ELR (cell line): ENCODE measurements at places on chromosomes 4 and X.

DNA sequence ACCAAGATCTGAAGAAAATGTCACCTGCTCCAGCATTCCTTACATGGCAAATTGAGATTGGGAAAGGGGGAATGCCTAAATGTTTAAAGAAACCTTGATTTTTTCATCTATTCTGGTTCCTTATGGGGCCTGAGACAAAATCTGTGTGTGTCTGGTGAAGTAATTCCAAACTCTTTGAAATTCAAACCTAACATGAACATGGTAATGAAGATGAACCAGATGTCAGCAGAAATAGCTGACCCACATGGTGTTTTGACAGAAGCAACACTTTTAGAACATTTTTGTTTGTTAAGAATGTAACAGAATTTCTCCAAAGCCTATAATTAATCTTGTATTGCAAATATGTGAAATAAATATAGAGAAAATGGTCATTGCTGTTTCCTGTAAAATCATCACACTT, 133.0 kb downstream of the PARM1 start:
- DNase-seq: no peak

DNA sequence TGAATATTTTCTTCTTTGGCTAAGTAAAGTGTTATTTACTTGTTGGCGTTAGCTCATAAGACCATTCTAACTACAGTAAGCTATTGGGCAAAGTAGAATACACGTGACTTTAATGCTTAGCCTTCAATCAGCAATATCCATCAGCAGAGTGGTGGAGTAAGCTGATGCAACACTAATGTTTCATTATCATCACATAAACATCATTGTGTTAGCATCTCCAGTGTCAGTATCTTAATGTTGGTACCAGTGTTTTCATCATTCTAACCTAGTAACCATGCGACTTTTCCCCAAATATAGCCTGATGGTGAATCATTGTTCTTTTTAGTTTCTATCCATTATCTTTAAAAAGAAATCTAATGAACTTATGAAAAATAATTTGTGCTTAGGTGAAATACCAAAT, 48.5 kb downstream of the APOOL start:
- no peak for DNase-seq

GRCh38 chr4:89108091-89108490, 3.2 kb upstream of the TIGD2 start:
- DNase-seq: no peak

- no peak for DNase-seq
Observed at GRCh38 chr4:18314731-18315130, 293.2 kb upstream of the LCORL start.

DNA sequence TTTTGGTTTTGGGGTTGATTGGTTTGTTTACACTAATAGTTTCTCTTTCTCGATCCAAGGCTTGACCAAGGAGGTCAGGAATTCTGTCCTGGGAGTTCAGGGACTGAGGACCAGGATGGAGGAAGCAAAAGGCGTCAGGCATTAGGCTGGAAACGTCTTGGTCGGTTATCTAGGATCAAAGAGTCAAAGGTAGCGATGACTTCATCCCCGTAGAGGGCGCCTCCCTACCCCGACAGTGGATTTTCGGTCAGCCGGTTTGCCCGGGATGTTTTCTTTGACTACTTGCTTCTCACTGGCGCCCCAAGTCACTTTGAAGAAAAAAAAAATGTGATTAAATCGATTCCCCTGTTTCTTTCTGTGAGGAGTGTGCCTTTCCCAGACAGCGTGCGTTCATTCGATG, 980 bp upstream of the FHDC1 start:
- DNase-seq: no peak

DNA sequence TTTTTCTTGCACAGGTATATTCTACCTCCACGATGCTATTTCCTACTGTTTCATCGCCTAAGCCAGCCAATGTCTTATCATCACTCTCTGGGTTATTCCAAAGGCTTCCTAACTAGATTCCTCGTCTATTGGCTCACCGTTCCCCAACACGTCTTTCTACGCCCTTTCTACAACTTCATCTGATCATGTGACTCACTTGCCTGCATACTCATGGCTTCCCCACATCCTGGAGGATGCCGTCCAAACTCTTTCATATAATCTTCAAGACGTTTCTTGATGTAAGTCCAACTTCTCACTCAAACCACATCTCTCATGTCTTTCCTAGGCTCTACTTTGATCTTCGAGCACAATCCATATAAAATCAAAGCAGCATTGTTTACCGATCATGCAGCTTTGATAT, 322.0 kb upstream of the PPARGC1A start:
- peak; percentile 32 for DNase-seq

DNA sequence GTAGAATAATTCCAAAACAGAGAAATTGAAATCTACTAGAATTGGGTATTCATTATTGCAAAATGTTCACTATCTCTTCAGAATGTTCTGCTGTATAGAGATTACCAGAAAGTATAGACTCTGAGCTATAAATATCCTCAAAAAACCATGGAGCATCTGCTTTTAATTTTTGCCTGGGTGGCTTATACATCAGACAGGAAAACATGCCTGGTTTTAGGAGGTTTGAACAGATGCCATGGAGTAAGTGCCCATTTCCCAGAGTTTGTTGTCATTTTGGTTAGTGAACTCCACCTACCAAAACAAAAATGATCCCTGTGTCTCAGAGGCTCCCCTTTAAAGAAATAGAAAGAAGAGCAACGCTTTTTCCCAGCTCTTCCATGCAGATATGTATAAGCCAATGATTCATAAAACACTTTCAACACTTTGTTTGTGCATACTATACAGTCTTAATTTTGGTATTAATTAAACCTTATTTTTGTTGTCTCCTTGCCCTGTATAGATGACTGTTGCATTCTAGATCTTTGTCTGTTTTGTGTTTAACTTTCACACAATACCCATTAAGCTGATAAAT, 68.7 kb downstream of the MEPE start:
- no peak for DNase-seq

GRCh38 chrX:46572340-46572936, 1.1 kb upstream of the CHST7 start:
- peak; percentile 11 for DNase-seq

DNA sequence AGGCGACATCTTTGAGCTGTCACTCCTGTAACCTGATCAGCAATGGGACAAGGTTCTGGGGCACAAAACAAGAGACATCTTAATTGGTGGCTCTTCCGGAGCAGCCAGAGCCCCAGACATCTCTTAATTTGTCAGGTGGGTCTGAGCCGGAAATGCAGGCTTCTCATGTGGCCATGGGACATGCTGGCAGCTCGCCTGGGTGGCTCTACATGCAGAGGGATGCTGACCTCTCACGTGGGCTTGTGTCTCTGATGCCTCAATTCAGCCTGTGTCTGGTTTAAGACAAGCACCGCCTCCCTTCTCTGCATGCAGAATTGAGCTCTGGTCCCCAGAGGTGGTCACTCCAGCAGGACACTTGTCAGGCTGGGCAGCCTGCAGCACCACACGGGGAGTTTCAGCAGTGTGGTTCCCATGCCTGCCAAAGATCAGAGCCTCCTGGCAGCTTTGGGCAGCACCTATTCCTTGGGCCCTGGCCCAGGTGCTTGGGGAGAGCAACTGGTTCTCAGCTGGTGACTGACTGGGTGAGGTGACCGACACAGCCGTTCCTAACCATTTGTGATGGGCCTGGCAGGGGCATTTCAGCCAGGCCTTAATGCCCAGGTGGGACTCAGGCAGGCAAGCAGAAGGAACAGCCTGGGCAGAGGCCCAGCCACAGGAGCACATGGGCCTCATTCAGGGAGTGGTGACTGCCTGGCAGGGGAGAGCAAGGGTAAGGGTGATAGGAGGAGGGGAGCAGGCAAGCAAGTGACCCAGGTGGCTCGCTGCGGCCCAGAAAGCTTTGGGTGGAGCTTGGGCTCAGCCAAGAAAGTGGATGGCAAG, 53.4 kb downstream of the HMX1 start:
- DNase-seq: no peak

- no peak for DNase-seq
Observed at GRCh38 chr4:38570647-38571276, 93.2 kb upstream of the KLF3 start.

GRCh38 chr4:80255329-80256095, 11.0 kb upstream of the FGF5 start:
- DNase-seq: peak; percentile 54

GRCh38 chr4:26410385-26411293, 79.6 kb downstream of the CCKAR start:
- DNase-seq: peak; percentile 68

- no peak for DNase-seq
Observed at GRCh38 chr4:142925161-142925560, 79.1 kb upstream of the INPP4B start.

DNA sequence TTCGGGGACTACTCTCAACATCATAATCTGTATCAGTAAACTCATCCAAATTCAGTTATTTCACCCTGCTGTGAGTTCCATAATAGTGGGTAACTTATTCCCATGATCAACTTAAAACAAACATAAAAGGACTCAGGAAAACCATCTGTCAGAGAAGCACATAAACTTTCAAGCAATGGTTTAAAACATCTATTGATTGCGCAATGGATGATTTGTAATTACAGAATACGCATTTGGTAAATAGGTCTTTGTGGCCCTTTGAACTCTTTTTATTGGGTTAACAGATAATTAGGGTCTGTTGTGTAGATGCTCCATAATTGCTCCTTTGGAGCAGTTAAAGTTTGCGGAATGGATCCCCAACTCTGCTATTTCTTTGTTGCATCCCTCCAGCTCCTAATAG, 115.3 kb downstream of the KIT start:
- DNase-seq: no peak

DNA sequence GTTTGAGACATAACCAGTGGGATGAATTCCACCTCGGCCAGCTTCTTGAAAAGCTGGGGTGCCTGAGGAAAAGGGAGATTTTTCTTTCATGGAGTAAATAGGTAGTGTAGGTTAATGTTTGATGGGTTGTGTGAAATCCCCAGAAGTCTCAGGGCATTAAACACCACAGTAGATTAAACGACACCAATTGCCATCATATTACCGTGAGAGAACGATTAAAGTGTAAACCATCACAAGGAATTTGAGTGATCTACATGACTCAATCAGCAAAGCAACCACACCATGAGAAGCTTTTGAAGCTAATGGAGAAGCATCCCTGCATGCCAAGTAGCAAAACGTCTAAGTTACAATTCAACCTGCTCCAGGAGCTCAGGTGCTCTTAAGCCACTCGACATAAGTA, 322.5 kb upstream of the GATB start:
- DNase-seq: no peak

- no peak for DNase-seq
Observed at GRCh38 chr4:189809241-189809735, 131.4 kb upstream of the FRG1 start.

- DNase-seq: peak; percentile 43
Observed at GRCh38 chrX:120251471-120252011, 929 bp downstream of the ZBTB33 start.

DNA sequence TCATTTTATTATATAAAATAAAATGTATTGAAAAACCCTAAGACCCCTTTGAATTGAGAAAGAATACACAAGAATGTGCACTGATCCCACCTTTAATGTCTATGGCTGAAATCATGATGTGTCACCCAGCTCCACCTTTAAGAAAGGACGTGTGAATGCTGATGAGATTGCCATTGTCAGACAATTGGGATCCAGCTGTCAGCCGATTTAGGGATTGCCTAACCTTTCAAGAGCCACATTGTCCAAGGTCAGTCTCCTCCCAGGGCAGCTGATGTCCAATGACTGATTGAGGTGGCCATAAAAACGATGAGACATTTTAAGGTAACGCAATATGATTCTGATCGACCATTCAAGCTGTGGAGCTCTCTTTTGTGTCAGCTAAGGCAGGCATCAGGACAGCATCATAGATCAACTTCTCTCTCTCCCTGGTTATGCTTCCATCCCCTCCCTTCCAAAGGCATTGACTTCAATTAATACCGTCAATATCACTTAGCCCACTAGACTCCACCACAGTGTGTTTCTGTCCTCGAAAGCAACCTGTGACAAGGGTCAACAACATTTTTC, 1676.4 kb downstream of the PCDH7 start:
- no peak for DNase-seq

DNA sequence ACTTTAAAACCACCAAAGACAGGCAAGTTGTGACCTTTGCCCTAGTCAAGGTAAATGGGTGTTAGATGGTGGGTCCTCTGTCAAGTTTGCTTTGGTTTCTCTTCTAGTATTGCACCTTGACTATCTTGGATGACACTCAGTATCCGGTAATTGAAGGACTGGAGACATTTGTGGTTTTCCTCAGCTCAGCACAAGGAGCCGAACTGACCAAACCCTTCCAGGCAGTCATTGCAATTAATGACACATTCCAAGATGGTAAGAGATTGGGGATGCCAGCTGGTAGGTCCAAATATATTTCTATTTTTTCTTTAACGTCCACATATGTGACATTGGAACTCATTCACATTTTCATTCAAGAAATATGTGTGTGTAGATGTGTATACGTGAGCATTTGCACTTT, 69.3 kb upstream of the ANXA3 start:
- peak; percentile 4 for DNase-seq

DNA sequence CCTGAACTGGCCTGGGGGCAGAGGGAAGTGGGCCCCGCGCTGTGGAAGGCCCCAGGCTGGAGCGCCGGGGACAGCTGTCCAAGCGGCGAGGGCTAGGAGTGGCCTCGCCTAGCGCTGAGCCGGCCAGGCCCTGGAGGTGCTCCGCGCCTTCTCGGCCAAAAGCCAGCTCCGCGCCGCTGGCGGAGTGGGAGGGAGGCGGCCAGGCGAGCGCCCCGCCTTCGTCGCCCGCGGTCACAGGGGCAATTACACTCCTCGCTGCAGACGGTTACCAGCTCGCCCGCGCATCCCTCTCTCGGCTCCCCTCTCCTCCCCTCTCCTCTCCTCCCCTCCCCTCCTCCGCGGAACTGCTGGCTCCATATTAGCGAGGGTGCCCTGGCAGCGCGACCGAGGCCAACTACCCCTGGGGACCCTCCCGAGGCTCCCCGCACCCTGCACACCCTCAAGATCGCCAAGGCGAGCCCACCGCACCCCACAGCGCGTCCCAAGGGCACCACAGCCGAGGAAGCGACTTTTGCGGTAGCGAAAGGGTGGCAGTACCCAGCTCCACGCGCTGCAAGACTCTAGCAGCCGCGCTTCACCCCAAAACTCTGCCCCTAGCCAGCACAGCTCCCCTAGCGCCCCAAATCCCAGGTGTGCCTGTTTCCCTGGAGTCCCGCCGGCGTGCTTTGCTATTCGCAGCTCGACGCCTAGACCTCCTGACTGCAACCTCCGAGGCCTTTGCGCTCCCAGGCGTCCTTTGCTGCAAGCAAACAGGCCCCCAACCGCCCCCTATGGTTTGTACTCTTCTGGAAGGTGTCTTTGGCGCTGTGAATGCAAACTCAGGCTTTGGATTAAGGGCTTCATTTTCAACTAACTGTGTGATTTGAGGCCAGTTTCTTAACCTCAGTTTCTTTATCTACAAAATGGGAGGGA, 91.4 kb downstream of the BCOR start:
- peak; percentile 41 for DNase-seq

- no peak for DNase-seq
Observed at GRCh38 chrX:136630881-136631280, 17.1 kb upstream of the CD40LG start.

- no peak for DNase-seq
Observed at GRCh38 chr4:8768357-8768999, 103.2 kb downstream of the HMX1 start.

GRCh38 chr4:40874901-40875300, 125.1 kb downstream of the NSUN7 start:
- no peak for DNase-seq

GRCh38 chr4:85869181-85869580, 394.2 kb downstream of the ARHGAP24 start:
- no peak for DNase-seq
